LNCaP clone FGC (cell line): ENCODE measurements at places on chromosomes 6 and 20.

DNA sequence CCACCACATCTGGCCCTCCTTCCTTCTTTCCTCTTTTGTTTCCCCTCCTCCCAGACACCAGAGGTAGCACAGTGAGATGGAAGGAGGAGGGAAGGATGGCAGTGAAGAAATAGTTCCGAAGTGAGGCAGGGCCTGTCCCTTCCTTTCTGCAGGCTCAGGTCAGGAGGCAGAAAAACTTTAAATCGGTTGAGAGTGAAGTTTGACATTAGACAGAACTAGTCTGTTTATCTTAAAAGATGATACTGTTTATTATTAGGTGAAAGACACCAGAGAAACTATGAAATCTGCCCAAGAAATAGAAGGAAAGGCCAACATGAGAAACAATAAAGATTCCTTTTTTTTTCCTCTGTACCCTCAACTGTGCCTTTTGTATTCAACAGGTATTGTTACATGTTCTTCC, 670.3 kb downstream of the UTRN start:
- DNase-seq = no peak

- DNase-seq = no peak
Observed at GRCh38 chr6:148247386-148248063, 95.1 kb upstream of the SASH1 start.

DNA sequence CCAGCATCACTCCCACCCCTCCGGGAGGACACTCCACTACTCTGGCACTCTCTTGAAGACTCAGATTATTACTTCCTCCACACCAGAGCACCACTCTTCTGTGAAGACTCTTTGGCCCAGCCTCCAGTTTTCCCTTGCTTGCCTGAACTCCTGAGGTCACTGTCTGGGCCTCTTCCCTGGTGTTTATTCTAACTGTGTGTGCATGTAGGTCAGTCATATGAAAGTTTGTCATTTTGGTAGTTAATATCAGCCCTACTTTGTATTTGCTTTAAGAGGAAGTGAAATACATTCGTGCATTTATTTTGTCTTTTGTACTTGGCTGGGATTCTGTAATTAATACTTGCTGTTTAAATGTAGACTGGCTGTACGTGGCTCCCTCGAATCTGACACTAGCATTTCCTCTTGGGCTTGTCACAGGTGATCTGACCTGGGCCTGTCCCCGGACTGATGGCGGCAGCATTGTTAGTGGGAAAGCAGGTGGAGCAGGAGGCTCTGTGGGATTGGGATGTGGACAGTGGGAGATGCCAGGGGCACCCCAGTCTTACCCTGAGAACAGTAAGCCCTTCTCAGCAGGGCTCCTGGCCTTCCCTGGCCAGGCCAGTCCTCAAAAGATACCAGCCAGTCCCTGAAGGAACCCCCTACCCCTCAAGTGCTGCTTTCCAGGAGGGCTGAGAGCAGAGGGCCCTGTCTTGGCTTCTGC, 350.5 kb downstream of the CDC5L start:
- no peak for DNase-seq

- DNase-seq = no peak
Observed at GRCh38 chr6:147561726-147562125, 53.2 kb downstream of the SAMD5 start.
